AG04449 (cell line): ENCODE measurements at places on chromosomes 4 and X.

- no peak for DNase-seq
These were observed 29.1 kb upstream of the ARSD start for GRCh38 chrX:2958199-2958598.

DNA sequence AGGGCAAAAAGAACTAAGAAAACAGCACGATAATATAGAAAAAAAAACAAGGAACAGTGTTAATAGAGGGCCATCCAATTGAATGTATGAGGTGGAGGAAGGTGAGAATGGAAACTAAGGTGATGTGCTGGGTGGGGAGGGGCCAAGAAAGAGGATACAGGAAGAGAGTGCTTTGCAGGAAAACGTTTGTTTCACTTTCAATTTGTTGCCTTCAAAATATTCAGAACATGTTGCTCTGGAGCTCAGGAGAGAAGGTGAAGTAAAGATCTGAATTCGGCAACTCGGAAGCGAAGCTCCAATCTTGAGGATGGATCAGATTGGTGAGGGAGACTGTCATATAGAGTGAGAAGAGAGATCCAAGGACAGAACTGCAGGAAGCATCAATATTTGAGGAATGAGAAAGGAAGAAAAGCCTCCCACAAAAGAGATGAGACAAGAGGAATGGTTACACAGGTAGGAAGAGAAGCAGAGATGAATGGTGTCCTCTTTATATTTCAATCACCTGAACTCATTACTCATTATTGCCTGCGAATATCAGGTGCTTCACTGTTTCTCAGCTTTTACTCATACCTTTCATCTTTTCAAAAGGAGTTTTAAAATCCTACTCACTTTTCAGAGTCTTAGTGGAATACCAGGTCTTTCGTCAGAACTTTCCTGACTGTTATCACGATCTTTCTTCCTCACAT lies 14.7 kb upstream of the SEC24D start:
- no peak for DNase-seq

- DNase-seq = no peak
These were observed 379.5 kb upstream of the FGF13 start for GRCh38 chrX:139091066-139091465.

DNA sequence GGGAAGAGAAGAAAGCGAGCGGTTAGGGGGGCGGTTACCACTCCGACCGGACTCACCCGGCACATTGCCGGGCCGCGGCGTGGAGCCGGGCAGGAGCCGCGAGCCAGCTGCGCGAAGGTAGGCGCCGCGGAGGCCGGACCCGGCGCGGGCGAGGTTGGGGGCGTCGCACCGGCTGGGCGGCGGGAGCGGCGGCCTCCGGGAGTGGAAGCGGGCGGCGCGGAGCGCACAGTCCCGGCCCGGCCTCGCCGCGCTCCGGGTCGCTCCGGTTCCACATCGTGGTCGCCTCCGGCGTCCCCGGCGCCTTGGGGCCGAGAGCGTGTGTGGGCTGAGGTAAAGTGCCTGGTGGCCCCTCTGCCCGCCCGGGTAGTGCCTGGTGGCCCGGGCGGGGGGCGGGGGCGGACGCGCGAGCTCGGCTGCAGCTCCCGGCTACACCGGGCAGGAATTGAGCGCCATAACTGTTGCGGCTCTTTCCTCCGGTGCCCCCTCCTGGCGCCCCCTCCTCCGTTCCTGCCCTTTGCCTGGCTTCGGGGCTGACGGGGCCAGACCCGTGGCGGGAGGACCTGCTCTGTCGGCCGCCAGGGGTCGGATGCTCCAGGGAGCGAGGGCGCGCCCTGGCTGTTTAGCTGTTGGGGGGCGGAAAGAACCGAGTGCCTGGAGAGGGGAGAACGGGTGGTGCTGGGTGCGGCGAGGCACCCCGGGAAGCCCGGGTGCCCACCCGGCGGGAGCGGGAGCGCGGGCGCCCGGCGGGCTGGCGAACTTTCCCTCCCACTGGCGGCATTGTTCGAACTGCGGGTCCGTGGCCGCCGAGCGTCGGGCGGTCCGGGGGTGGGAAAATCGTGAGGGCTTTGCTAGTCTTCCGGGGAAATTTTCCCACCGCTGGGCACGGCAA lies 626 bp downstream of the JADE3 start:
- DNase-seq = no peak

- DNase-seq = no peak
These were observed 196.4 kb downstream of the PCDH7 start for GRCh38 chr4:30916337-30917274.

GRCh38 chr4:11720292-11720691 lies 291.6 kb upstream of the HS3ST1 start:
- no peak for DNase-seq

DNA sequence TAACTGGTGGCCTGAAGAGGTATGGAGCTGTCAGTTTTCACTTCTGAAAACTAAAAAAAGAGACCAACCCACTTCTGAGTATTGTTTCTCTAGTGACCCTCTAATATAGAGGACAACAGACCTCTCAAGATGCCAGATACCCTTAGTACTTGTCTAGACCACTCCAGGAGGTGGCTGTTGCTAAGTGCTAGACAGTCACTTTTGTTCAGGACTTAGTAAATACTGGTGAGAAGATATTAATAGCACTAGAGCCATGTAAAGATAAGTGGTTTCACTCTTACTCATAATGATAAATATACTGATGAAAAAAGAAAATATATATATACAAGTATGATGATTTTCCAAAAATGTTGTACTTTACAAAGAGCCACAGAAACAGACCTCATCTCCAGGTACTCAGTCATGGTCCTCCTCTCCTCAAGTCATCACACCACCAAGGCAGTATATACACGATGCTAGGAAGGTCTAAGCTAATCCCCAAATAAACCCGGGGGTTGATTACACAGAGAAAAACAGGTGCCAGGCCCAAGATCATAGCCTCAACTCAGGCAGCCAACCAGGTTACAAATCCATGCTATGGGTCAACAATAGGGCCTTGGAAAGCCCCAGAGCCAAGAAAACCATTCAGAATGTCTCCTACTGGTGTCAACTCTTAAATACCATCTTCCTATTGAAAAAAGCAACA lies 66.9 kb downstream of the ARHGEF9 start:
- DNase-seq = no peak

DNA sequence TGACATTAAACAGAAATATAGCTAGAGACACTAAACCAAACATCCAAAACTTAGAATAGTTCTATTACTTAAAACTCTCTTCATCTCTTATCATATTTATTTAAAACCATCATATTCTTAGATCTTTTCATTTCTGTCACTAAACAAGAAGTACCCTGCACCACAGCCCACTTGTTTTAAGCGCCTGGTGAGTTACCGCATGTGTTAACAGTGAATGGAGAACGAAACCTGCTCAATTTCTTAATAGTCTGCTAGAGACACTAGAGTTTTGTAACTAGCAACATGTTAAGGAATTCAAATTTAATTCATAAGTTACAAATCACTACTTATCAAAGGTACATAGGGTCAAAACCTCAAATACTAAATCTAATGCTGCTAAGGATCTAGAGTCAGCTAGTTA lies 111.5 kb downstream of the FBXW7 start:
- no peak for DNase-seq

DNA sequence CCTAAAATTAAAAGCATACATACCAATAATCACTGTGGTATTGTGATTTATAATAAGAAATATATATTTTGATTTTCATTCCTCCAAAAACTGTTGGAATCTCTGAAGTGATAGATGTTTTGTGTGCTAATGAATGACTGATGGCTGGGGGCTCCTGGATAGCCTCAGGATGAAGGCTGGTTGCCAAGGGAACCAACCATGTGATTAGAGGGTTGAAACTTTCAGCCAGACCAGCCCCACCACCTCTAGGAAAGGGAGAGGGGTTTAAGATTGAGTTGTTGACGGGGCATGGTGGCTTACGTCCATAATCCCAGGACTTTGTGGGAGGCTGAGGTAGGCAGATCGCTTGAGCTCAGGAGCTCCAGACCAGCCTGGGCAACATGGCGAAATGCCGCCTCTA lies 34.0 kb downstream of the HS6ST2 start:
- DNase-seq = no peak

DNA sequence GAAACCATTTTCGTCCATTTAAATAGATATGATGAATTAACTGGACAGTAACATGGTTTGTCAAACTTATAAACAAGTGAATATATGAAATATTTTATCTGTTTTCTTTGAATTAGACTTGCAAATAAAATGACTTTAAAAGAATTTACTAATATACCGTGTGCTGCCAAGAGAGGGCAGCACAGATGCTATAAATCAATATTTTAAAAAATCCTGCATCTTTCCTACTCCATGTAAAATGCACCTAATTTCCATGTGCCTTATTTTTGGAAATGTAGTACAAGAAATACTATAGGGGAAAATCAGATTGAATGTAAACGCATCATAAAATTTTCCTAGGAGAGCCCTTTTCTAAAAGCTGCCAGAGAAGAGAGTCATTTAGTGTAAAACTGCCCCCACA lies 62.2 kb downstream of the PRKX start:
- no peak for DNase-seq

DNA sequence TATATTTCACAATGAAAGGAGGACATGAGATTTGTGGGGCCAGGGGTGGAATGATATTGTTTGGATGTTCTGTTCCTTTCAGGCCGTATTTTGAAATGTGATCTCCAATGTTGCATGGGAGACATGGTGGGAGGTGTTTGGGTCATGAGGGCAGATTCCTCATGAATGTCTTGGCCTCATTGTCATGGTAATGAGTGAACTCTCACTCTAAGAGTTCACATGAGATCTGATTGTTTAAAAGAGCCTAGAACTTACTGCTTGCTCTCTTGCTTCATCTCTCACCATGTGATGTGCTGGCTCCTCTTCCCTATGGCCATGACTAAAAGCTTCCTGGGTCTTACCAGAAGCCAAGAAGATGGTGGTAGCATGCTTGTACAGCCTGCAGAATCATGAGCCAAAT lies 1183.0 kb downstream of the TECRL start:
- no peak for DNase-seq

GRCh38 chr4:88735564-88735963 lies 37.9 kb upstream of the NAP1L5 start:
- DNase-seq = no peak

DNA sequence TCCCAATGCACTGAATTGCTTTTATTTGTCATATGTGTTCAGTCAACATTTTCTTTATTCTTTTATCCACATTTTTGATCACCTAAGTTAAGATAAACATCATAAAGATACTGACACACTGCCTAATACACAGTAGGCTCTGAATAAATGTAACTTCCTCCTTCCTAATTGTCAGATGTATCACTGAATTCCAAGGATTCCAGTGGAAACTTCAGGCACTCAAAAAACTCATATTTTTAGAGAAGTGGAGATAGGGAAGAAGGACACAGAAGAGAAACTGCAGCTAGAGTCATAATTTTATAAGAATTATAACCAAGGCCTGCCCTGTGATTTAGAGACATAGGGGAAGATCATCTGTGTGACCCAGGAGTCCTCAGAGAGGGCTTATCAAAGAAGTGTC lies 753.3 kb downstream of the ADGRL3 start:
- DNase-seq = no peak

GRCh38 chr4:153472122-153473037 lies 6.2 kb downstream of the TMEM131L start:
- no peak for DNase-seq

GRCh38 chr4:108828620-108829019 lies 65.8 kb upstream of the ETNPPL start:
- DNase-seq = no peak

- no peak for DNase-seq
These were observed 57.1 kb downstream of the MAML3 start for GRCh38 chr4:140096921-140097320.

- no peak for DNase-seq
These were observed 296.2 kb downstream of the PDHA2 start for GRCh38 chr4:96136056-96136455.

DNA sequence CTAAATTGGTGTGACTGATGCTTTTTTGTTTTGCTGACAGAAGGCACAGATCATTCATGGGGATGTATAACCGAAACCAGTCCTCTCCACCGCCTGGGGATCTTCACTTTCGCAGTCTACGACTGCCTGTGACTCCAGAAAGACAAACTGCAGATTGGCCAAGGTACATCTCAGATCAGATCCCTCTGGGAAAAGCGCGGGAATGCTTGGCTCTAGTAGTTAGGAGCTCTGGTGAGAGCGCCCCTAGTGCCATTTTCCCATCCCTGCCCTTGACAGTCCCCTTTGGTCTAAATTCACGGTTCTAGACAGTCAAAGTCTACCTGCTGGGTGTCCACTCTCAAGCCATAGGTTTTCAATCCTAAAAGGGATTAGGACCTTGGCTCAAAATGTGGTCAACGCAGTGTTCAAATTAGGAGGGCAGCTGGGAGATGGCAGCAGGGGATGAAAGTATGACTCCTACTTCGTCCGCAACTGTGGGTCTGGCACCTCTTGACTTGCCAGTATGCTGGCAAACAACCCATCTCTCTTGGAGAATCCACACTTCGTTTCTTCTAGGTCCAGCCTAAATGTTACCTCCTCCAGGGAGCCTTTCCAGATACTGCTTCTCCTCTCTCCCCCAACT lies 6.9 kb upstream of the HAND2 start:
- DNase-seq = no peak

DNA sequence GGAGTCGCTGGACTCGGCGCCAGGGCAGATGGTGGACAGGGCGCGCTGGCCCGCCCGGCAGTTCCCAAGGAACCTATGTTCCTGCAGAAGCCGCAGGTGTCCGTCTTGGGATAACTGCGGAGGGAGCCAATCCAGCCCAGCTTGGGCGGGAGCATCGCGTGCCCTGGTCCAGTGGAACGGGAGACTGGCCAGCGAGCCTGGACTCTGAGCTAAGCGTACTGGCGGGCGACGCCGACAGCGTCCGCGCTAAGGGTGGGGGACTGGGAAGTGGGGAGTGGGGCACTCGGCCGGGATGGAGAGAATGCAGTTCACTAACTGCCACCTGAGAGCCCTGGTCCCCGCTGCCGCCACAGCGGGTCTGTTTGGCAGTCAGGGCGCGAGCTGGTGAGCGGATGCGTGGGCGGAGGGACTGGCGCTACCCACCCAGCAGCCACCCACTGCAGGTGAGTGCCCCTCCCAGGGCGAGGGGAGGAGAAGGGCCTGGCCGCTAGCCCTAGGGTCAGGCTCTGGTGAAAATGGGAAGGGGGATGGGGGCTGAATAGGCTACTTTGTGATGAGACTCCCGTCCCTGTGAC lies 1.3 kb upstream of the MAMLD1 start:
- no peak for DNase-seq

DNA sequence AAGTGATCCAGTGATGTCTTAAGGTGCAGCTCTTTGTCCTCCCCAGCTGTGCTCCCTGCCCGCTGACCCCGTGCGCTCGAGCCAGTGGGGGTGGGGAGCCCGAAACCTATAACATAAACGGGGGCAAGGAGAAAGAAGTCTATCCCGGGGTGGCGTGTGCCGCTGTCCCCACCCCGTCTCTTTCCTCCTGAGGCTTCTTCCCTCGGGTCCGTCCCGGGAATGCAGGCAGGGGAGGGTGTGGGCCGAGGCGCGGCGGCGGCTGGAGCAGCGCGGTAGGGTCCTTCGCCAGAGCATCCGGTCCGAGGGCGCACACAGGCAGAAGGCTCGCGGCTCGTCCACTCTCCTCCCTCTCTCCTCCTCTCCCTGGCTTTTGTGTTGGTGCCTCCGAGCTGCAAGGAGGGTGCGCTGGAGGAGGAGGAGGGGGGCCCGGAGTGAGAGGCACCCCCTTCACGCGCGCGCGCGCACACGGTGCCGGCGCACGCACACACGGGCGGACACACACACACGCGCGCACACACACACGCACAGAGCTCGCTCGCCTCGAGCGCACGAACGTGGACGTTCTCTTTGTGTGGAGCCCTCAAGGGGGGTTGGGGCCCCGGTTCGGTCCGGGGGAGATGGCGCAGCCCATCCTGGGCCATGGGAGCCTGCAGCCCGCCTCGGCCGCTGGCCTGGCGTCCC lies at the start of gene RAB33A:
Gene RAB33A, plus strand, starts transcription at position 517 of the 681 bp plus-strand sequence. Its CDS starts 101 bp downstream, at position 618.
- DNase-seq = no peak
